Progenitor cell of endocrine pancreas (in vitro differentiated cells): ENCODE measurements at places on chromosomes 16 and 17. TPM values are rescaled to one million over a fixed set of nuclear protein-coding genes. Genes with fewer than 3 reads are reported as not detected.
A peak's percentile ranks its signal among the peaks of the same experiment; 100 is the strongest.

GRCh38 chr17:82266142-82266541, 7.4 kb downstream of the CSNK1D start:
- no peaks in the 10 kb centered on the region for H3K27me3 ChIP-seq
- no peak for DNase-seq
- H3K4me3 ChIP-seq: no peak overlapping the region
- no peak overlapping the region for H3K27ac ChIP-seq
- peaks cover 47% of the 10 kb centered on the region for H3K36me3 ChIP-seq

GRCh38 chr17:81923302-81924260, 4.0 kb downstream of the MAFG start:
- H3K27ac ChIP-seq: peak overlapping the region; percentile 96
- H3K4me1 ChIP-seq: peaks cover 26% of the 10 kb centered on the region
- no peaks in the 10 kb centered on the region for H3K27me3 ChIP-seq
- DNase-seq: peak; percentile 52
- H3K4me3 ChIP-seq: peak overlapping the region; percentile 67
- H3K36me3 ChIP-seq: peaks cover 7% of the 10 kb centered on the region

DNA sequence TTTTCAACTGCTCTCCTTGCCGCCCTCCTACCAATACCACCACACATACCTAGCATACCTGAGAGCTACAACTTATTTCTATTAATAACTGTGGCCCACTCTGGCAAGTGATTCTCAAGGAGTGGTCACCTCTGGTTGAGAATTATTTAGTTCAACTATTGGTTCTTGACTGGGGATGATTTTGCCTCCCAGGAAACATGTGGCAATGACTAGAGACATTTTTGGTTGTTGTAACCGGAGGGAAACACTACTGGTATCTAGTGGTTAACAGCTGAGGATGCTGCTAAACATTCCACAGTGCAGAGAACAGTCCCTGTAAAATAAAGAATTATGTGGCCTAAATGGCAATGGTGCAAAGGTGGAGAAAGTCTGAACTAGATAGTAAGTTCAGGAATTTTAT, 96.7 kb downstream of the TRIM37 start:
- peaks cover 5% of the 10 kb centered on the region for H3K4me1 ChIP-seq
- no peak for DNase-seq
- H3K4me3 ChIP-seq: no peak overlapping the region

The TOP2A gene
- 111 and 114 TPM in 2 replicates for total RNA-seq
